ENCODE measurements at places on chromosomes 11 and 22.

- DNase-seq = no peak
These were observed 11.4 kb downstream of the PRSS23 start for GRCh38 chr11:86811637-86812321.

DNA sequence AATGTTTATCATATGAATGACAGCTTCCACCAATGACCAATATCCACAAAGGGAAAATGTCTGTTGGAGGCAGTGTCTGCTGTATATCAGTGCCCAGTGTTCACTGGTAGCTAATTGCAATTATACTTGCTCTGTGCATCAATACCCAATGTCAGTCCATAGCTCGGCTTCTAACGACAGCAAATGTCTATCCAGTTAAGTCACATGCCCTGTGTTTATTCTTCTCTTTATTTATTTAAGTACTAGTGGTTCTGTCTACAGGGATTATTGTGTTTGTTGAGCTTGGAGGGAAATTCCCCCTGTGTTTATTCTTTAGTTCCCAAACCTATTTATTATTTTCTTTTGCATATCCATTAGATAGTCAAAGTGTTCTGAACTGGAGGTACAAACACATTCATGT lies 18.6 kb downstream of the TSKU start:
- DNase-seq = no peak

DNA sequence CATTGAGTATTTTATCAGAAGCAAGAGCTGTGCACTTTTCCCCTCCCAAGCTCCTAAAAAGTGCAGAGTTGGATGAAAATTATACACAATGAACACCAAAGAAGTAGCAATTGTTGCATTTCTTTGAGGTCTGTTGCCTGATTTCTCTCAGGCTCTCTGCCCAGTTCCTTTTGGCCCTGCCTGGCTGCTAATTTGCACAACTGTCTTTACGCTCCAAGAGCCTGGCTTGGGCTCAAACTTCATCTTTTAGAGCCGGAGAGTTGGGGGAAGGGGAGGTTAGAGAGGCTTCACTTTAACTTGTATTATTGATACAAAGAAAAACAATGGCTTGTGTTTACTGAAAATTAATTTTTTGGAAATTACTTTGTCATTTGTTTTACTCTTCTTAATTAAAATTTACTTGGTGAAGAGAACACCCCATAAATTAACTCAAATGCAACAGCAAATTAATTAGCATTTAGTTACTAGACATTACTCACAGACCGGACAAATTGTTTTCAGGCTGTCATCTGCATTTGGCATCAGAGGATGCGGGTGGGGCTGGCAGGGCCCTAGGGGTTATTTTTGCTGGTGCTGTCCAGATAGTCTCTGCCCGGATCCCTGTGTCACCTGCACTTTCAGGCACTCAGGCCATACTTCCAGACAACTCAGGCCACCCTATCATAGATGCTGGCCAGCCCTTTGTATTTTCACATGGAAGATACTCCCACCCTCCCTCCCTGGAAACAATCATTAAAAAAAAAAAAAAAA lies 407.3 kb downstream of the NXPE2 start:
- no peak for DNase-seq

GRCh38 chr11:85109141-85109540 lies 518.0 kb downstream of the DLG2 start:
- DNase-seq = no peak

DNA sequence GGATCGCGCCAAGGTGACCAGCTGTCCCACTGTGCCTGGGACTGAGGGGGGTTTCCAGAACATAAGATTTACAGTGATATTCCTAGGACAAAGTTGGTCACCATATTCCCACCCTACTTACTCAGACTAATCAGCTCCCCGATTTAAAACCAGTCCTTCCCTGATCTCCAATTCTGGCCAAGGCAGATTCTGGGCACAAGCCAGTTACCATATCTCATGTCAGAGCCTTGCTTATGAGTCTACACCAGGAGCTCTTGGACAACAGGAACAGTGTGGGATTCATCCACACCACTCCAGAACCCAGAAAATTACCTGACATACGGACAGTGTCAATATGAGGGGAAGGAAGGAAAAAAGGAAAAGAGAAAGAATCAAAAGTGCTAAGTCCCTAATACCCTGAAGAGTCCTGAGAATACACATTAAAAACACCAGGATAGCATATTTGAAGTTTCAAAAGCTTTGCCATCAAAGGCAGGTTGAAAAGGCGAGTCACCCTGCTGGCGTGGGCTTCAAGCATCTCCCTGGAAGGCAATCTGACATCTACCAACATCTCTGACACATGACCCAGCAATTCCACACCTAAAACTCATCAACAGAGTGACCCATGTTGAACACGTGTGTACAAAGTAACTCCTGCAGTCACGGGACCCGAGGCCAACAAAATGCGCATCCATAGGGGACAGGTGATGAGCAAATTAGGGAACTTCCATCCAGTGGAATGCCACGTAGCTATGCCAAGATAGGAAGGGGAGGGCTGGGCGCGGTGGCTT lies 8.0 kb upstream of the IL2RB start:
- DNase-seq = no peak

- no peak for DNase-seq
These were observed 111.8 kb downstream of the PDE2A start for GRCh38 chr11:72562431-72562830.

DNA sequence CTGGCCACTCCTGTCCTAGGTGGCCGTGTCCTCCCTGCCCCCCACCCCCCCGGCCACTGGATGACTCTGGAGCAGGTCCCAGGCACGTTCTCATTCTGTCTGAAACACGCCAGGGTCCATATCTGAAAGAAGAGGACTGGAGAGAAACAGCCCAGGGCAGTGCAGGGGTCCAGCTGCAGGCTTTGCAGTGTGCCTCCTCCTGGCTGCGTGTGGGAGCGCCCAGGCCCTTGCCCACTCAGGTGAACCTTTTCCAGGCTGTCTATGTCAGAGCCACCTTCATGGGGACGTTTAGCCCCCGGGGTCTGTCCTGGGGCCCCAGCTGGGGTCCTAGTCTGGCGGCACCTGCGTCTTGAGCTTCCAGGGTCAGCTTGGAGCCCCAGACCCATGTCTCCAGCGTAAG lies 15.6 kb downstream of the GRAMD4 start:
- no peak for DNase-seq

DNA sequence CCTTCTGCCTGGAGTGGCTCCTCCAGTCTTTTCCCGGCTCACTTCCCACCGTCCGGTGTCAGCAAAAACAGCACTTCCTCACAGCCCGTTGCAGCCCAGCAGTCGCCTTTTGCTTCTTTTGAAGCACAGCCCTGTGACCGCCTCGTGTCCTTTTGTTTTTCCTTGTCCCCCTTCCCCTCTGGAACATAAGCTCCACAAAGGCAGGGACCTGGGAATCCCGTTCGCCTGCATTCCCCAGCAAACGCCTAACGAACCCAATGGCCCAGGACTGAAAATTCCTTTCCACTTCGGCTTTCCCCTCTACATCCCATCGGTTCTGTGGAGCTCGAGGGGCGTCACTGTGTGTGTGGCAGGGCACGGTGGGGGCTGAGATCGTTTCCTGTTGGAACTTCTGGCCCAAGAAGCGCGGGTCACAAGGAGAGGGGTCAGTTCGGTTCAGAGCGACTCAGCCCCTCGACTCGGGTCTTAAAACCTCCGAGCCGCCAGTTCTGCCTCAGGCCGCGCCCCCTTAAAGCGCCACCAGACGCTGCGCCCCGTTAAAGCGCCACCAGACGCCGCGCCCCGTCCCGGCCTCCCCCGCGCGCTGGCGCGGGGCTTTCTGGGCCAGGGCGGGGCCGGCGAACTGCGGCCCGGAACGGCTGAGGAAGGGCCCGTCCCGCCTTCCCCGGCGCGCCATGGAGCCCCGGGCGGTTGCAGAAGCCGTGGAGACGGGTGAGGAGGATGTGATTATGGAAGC lies 841 bp downstream of the RIC8A start:
- DNase-seq = peak; percentile 91

DNA sequence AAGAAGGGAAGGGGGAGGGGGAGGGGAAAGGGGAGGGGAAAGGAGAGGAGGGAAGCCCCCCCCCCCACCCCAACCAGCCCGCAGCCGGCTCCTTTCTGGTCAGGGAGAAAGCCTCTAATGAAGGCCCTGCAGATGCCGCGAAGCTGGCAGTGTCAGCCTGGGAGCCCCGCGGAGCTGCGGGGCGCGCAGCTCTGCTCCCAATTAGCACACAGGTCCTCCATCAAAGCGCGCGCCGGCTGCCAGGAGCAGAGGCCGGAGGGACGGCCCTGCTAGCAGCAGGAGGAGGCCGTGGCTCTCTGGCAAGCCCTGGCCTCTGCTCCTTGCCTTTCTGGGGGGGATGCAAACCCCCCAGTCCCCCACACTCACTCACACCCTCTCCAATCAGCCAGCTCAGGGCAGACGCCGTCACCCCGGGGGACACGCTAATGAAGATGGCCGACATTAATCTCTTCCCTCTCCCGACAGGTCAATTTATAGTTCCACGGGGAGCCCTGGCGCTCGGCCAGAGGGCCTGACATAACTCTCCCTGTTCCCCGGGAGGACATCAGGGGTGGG lies 70.5 kb upstream of the TCF20 start:
- DNase-seq = no peak

GRCh38 chr22:20618488-20618887 lies 111.1 kb downstream of the MED15 start:
- DNase-seq = no peak

DNA sequence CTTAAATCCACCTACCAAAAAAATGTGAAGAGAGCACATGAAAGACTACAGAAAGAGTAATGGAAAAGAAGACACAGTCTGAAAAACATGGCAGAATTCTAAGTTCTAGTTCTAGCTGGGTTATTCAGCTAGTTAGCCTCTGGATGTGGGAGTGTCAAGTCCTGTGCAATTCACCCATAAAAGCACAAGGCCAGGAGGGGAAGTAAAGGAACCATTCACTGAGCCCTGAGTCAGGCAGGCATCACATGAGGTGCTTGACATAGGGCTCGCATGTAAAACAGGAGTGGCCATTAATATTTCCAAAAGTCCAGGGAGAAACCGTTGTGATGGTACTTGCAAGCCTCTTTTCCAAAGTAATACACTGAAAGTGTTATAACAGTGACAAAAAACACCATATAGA lies 103.7 kb downstream of the GAB2 start:
- DNase-seq = peak; percentile 78

GRCh38 chr11:65445101-65445603 lies 22.6 kb downstream of the NEAT1 start:
- no peak for DNase-seq

DNA sequence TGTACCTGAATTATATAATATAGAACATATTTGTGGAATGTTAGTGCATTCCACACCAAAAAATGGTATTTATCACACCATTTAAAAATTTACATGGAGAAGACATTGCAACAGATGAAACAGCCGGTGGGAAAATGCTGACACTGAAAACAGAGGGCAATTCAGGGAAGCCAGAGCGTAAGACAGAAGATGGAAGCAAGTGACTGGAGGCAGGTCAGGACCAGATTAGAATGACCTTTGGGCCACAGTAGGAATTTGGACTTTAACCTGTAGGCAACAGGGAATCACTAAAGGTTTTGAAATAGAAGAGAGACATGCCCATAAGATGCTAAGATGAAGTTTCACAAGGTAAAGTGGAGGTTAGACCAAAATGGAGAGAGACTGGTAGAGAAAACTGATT lies 60.5 kb downstream of the METTL15 start:
- DNase-seq = no peak

DNA sequence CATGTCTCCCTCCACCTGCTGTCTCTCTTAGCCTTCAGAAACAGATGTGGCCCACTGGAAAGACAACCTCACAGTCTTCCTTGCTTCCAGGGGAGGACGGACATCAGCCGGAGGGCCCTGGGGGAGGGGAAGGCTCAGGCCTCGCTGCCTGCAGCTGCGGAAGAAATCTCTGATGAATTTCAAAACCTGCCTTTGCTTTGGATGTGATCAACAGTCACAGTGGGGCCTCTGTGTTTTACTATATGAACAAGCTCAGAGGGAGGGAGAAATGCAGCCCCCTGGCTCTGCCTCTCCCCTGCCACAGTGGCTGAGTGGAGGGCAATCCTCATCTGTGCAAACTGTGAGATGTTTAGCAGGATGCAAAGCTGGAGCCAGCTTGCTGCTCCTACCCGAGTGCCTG lies 282.8 kb downstream of the NTM start:
- DNase-seq = no peak

GRCh38 chr11:96062134-96062533 lies 138.2 kb upstream of the MTMR2 start:
- peak; percentile 28 for DNase-seq

DNA sequence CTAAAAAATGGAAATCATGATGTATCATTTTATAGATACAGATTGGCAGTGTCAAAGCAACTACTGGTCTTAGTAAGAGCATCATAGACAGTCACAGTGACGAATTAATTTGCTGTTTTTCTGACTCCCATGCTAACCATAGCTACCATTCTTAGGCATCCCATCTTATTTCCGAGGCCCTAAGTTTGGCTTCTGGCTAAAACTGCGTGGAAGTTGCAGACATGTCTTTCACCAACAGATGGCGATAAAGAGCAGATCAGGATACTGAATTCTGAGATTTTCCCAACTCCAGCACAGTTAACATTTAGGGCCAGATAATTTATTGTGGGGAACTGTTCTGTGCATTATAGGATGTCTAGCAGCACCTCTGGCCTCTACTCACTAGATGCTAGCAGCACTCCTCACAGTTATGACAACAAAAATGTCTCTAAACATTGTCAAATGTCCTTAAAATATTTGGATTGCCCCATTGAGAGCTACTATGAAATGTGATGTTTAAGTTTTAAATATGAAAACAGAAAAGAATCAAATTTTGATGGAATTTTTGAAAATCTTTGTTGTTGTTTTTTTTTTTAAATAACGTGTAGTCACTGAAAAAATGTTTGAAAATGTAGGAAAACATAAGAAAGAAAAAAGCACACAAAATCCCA lies 16.3 kb downstream of the OR2AG2 start:
- peak; percentile 69 for DNase-seq

DNA sequence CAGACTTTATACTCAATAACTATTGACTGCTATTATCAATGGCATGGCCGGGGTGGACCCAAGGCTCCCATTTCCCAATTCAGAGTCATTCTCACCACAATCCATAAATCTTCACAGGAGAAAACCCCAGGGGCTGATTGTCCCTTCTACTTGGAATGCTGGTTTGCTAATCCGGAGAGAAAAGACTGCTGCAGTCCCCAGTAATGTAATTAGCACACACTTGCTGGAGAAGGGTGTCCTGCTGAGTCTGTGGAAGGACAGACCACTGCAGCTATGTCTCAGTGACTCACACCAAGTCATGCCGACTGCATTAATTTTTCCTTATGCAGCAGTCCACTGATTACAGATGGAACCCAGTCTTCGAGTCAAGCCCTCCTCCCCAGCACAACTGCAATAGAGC lies 5.9 kb upstream of the ETS1 start:
- DNase-seq = no peak

GRCh38 chr11:65102142-65103095 lies 6.4 kb downstream of the VPS51 start:
- no peak for DNase-seq

DNA sequence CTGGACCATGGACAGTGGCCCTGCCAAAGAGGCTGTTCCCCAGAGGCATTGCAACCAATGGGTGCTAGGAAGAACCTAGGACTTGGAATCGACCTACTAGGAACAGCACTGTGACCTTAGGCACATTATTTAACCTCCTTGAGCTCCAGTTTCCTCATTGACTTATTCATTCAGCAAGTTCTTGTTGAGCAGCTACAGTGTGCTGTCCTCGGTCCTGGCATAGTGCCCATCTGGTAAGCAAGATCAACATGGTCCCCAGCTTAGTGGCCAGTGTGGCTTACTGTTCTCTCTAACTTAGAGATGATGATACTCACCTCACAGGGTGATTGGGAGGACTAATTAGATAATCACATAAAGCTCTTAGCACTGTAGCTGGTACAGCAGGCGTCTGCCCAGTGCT lies 8.2 kb downstream of the ABCG4 start:
- no peak for DNase-seq

Data from suppressor macrophage treated with lipopolysaccharide for 4 hours (primary cell).